T-cell (primary cell): ENCODE measurements at places on chromosomes 7 and 10.

- no peak for DNase-seq
These were observed 29.0 kb upstream of the HSPA12A start for GRCh38 chr10:116771101-116771958.

- DNase-seq, result no peak
These were observed 164.9 kb downstream of the PARD3 start for GRCh38 chr10:34650156-34650555.

DNA sequence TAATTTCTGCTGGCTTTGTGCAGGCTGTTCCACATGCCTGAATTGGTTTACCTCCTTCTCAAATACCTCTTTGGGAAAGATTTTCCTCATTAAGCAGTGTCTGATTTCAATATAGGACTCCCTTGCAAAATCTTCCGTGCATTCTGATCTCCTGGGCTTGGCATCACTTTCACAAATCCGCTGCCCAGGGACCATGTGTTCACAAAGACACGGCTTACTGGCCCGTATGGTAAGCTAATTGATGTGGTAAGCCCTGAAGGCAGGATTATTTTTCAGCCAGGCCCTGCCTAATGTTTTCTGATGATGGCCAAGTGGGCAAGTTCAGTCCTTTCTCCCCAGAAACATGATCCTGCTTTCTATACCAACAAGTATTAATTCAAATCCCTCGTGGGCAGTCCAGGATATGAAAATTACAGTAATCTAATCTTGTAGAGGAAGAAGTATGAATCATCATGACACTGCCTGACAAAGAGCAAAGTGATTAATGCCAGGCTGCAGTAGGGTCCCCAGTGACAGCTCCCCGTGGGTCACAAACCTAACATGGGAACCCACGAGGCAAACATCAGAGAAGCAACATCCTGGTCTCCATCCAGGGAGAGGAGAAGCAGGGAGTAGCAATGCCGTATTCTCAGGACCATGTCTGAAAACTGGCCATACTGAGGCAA lies 11.6 kb upstream of the SVIL start:
- DNase-seq, result no peak

DNA sequence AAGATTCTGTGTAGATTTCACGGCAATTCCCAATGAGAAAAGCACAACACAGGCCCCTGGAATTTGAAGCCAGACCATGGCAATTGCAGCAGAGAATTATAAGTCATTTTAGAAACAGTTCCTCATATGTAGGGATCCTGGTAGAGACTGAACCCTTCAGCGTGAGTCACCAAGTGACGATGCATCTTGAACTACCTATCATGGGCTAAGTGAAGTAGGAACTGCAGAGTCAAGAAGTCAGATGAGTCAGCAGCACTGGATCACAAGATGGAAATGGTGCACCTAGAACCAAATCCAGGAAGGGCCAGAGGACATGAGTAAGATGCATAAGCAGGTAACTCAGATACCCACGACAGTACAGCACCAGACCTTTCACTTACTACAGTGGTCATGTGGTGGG lies 140.0 kb upstream of the TPK1 start:
- no peak for DNase-seq

- DNase-seq, result no peak
These were observed 27.5 kb downstream of the PDGFA start for GRCh38 chr7:491958-492713.

- no peak for DNase-seq
These were observed 433.9 kb upstream of the ZMIZ1 start for GRCh38 chr10:78634835-78635234.

GRCh38 chr7:1427064-1427657 lies 32.1 kb downstream of the MICALL2 start:
- no peak for DNase-seq

DNA sequence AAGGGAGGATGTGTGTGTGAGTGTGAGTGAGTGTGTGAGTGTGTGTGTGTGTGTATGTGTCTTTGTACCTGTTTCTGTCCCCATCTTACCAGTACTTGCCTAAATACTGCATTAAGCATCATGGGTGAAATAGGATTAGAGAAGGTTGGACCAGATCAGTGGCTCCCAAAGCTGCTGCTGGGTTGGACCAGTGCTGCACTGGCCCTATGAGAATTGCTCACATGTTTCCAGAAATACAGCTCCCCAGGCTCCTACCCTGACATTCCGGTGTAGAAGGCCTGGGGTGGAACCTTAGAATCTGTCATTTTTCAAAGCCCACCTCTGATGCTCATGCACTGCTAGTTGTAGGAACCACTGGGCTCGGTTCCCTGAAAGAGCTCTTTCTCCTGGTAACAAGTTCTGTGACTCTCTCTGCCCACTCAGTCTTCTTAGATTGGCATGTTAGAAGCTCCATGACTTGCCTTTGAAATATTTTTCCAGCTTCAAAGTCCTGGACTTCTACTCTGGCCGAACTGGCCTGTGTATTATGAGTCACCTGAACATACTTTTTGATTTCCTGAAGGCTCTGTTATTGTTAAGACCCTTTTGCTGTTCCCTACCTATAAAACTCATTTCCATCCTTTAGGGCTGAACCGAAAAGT lies 224.7 kb downstream of the CUX1 start:
- no peak for DNase-seq

GRCh38 chr10:72567421-72567820 lies 58.5 kb downstream of the MICU1 start:
- DNase-seq, result no peak

DNA sequence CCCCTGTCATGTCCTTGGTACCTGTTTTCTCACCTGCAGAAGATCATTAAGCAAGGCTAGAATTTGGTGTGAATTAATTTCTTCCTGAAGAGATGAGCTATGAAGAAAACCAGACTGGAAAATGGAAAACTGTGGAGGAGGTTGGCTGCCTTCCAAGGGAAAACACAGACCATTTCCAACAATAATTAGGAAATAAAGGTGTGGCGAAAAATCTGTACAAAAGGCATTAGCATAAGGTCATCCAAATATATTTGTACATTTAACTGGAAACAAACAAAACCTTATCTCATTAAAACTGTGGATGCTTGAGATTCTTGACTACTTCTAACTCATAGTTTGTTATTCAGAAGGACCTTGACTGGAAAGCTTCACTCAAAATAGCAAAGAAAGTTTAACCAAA lies 1.7 kb downstream of the STN1 start:
- no peak for DNase-seq

DNA sequence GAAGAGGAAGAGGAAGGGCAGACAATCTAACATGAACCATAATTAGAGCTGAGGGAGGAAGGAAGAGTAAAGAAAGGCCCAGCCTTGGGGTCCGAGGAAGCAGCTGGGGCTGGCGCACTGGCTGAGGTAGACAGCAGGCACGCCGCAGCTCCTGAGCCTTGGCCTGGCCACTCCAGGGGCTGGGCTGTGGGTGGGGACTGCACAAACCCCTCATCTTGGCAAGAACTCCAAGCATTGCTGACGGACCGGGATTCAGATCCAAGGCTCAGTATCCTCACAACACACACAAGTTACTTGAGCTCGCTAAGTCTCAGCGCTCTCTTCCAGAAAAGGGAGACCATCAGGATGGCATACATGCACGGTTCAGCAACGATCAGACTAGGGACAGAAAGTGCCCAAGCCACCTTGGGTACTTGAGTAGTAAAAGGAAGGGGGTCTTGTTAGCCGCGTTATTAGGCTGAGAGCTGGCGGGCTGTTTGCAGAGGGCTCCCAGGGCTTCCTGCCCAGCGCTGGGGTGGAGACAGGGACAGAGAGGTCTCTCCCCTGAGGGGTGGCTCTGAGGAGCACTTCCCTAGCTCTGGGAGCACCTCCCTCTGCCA lies 4.5 kb downstream of the TNS3 start:
- no peak for DNase-seq

- no peak for DNase-seq
These were observed 59.9 kb downstream of the ALOX5 start for GRCh38 chr10:45433716-45434469.

DNA sequence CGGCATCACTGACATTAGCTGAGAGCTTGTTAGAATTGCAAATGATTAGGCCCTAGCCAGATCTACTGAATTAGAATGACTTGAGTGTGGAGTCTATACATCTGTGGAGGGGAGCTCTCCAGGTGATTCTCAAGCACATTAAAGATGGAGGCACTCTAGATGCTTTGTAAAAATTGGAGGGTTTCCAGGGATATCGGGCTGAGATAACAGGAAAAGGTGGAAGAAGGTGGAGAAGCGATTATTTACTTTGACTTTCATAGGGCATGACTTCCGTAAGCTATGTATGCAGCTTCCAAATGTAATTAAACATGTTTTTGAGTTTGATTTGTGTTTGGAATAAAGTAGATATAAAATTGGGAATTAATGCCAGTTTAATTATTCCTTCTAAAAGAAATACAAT lies 235.0 kb upstream of the PTN start:
- DNase-seq, result no peak

DNA sequence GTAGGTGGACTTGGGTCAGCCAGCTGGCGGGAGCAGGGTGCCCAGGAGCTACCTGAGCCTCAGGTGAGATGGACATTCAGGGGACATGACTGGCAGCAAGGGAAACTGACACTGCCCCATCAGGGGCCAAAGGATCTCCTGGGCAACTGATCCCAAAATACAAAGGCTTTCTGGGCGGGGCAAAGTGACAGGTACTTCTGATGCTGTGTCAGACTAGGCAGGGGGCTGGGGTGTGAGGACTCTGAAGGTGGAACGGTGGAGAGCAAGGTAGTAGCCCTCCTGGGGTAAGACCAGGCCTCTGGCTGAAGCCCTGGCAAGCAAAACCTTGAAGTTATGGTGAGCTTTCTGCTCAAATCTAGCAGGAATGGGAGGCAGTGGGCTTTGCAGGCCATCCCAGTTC lies 4.4 kb downstream of the OPN4 start:
- no peak for DNase-seq

DNA sequence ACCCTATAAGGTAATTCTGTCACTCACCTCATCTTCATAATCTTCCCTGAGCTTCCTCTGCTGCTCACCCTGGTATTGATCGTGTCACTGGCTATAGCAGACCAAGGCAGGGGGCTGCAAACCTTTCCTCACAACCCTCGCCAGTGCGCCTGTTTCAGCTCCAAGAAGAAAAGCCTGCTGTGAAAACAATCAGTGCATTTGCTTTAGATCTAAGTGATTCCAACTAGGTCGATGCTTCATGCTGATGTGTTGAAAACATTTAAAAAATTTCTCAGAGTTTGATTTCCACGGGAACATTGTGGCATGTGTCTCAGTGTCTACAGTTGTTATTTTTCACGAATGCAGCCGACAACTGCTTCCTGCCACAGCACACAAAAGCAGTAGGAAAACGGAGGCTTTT lies 27.3 kb downstream of the POU6F2 start:
- DNase-seq, result no peak

- DNase-seq, result no peak
These were observed 42.8 kb upstream of the TSPAN33 start for GRCh38 chr7:129101746-129102145.

DNA sequence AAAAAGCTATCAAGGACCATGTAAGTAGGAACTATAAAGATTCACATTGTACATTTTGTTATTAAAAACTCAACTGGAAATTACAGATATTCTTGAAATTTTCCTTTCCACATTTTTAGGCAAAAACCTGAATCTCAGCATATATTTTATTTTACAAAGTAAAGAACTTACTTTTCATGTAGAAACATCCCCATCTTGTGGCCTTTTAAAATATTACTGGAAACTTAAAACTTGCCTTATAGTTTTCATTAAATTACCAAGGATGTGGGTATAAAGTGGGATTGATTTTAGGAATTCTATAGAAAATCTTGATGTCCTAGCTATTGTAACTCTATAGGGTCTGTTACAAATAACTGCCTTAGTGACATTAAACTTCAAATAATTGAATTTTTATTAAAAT lies 10.6 kb downstream of the DBF4 start:
- no peak for DNase-seq

DNA sequence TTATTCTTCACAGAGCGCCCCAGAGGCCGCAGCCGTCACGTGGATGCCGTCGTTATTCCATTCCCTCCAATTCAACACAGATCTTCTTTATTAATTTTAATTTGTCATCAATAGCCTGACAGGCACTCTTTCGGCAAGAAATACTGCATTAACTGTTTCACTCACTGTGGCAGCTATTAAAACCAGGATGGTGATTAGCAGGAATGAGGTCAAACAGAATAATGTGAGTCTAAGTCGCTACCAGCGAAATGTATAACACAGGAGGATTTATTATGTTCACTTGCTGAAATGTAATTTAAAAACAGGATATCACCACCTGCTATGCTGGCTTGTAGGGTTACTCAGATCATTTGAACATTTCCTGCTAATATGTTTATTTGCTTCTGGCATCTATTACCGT lies 74.2 kb upstream of the MGMT start:
- DNase-seq, result no peak

GRCh38 chr10:97144297-97144696 lies 41.5 kb downstream of the SLIT1 start:
- no peak for DNase-seq

DNA sequence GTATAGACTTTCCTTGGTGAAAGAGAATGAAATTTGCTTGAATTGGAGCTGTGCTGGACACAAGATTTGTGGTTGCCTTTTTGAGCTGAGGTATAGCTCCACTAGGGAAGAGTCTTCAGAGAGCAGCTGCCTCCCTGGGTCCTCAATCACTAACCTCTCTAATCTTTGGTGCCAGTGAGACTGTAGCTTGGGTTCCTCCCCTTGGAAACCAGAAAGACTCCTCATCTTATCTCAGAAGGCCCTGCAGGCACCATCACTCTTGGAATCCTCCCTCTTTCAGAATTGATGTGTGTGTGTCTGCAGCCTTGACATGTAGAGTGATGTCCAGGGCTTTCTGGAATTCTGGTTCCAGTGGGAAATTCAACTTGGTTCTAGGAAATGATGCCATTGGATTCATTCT lies 426.5 kb downstream of the RPS24 start:
- DNase-seq, result no peak

DNA sequence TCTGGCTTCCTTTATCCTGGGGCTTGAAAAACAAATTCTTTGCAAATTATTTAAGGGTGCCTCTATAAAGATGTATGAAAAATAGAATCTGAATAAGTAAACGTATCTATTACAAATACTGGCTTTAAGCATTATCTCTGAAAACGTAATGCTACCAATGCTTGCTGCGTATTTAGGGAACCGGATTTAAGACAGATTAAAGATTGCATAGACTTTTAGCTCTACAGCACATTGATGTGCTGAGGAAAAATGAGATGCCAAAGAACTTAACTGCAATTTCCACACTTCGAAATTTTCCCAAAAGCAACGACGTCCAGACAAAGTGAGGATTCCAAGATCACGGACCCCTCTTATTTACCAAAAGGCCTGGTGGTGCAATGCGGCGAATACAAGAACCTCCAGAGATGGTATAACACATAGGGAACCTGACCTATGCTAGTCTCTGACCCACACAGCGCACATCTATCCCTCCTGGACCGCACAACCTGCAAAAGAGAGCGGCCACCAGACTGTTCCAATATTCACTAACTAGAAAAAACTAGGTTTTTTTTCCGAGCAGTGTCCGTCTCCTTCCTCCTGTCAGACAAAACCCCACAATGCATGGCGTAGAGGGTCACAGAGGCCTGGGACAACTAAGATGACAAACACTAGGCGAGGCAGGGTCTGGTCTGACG lies 34.3 kb upstream of the PHF14 start:
- no peak for DNase-seq

- DNase-seq, result no peak
These were observed 57.0 kb downstream of the P4HA1 start for GRCh38 chr10:73039635-73040034.
